Inflammatory macrophage treated with lipopolysaccharide for 1 hour (primary cell): ENCODE measurements at places on chromosomes 12 and 14.

DNA sequence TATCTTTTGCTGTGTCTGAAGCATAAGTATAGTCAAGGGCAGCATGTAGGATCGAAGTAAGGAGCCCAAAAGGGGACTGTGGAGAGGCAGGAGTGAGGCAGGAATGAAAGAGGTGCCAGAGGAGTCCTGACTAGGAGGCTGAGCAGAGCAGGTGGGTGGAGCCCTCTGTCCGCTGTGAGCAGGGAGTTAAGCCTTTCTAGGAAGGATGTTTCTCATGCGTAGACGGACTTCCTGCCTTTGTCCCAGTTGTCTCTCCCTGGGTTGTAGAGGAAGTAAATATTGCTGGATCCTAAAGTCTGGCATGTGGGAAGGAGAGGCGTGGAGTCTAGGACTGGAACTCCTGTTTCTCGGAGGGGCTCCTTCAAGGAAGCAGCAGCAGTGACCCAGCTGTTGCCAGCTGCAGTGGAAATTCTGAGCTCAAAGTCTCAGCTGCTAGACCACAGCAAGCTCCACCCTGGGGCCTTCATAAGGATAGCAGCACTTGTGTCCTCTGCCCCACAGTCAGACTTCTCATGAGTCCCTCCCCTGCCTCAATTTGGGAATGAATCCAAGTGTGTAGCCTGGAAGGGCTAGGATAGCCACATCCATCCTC is 44.0 kb downstream of the RBMS2 start:
- peak; percentile 38 for DNase-seq

GRCh38 chr14:83992857-83993256 is 1537.1 kb upstream of the FLRT2 start:
- no peak for DNase-seq

GRCh38 chr14:36520601-36521525 is 831 bp upstream of the NKX2-1 start:
- no peak for DNase-seq

- DNase-seq: no peak
Measured at GRCh38 chr12:24081606-24082005, 132.1 kb upstream of the SOX5 start.

- peak; percentile 55 for DNase-seq
Measured at GRCh38 chr14:104689881-104690711, 678 bp downstream of the INF2 start.

DNA sequence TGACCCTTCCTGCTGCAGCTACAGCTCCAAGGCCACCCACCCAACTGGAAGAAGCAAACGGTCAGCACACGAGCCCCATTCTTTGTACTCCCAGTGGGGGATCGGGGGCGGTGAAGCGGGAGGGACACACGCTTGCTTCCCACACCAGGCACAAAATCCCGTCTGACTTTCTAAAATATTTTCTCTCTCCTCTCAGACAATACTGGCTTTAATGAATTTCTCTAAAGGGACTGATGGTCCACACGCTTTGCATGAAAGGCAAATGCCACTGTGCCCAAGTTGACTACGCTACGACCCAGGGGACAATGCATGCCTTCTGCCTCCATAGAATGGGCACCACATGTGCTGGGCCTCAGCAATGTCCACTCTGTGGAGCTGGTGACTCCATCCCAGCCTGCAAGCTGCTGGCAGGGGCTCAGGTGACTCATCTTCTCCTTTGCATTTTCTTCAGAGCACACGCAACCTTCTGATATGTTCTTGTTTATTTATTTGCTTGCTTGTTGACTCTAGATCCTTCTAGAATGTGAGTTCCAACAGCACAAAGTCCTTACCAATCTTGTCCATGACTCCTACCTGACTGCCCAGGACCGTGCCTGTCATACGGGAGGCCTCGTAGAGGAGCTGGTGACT is 15.6 kb downstream of the SYNE3 start:
- DNase-seq: no peak

DNA sequence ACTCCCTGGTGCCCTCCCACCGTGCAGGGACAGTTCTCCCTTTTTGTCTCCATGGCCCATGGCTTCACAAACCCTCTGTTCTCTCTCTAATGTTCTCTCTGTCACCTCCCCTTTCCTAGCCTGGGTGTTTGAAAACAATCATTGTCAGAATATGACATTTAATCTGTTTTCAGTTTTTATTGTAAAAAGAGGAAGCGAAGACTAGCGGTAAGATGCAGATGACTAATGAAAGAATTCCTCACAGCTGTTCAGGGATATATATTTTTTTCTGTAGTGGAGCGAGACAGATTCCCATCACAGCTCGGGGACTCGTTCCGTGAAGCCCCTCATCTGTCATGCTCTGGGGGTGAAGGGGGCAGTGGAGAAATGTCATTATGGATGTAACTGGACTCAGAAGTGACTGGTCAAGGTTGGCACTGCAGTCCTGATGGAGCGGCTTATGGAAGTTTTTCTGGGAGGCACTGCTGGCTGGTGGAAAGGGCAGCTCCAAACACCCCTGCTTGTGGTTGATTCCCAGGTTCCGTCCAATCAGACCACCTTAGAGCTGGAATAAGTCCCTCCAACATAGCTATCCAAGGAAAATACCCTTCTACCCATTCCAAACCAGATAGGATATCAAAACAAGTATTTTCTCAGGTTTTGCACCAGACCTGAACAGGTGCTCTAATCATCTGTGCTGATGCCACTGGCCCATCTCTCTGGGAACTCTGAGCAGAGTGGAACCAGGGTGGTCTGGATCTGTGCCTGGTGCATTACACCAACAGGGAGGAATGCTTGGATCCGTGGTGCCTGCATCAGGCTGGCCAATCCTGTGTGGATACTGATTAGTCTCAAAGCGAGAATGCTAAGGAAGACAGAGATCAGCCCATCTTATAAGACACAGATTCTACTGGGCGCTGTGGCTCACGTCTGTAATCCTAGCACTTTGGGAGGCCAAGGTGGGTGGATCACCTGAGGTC is 84.7 kb downstream of the GPATCH2L start:
- DNase-seq: peak; percentile 2

GRCh38 chr12:119864591-119864990 is 12.5 kb downstream of the CIT start:
- no peak for DNase-seq

DNA sequence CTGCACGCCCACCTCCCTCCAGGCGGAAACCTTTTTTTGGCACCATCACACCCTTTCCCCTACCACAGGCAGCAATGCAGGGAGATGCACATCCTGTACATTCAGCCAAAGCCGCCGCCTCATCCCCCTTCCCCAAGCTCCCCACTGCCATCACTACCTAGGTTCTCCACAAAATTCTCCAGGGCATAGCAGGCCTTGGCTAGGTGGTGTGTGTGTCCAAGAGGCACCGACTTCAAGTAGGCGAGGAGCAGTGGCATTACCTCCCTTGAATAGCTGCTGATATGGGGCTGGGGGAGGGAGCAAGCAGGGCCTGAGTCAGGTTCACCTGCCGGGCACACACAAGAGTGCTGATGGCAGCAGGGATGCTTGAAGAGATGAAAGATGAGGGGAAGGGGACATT is 3.6 kb downstream of the IPO4 start:
- no peak for DNase-seq

GRCh38 chr14:91348845-91349465 is 68.7 kb downstream of the CCDC88C start:
- peak; percentile 85 for DNase-seq

DNA sequence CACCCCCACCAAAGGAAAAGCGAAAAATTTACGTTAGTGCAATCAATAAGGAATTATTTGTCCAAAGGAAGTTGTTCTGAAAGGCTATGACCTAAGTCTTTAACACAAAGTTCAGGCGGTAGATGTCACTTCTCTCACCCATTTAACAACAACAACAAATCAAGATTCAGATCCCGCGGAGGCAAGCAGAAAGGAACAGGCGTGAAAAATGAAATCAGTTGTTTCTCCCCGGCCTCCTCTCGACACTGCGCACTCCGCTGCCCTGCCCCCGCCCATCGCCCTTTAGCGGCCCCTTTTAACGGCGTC is 1.4 kb downstream of the DENND5B start:
- DNase-seq: no peak

DNA sequence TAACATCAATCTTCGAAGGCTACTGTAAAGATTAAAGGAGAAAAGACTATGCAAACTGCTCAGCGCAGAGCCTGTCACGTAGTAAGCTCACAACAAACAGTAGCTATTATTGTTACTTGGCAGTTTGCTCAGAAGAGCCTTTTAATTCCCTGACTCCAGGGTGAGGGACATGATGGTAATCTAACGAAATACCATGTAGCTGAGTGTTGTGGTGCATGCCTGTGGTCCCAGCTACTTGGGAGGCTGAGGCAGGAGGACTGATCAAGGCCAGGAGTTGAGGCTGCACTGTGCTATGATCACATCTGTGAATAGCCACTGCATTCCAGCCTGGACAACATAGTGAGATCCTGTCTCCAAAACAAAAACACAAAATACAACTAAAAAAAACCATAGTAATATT is 22.8 kb downstream of the HEBP1 start:
- no peak for DNase-seq

DNA sequence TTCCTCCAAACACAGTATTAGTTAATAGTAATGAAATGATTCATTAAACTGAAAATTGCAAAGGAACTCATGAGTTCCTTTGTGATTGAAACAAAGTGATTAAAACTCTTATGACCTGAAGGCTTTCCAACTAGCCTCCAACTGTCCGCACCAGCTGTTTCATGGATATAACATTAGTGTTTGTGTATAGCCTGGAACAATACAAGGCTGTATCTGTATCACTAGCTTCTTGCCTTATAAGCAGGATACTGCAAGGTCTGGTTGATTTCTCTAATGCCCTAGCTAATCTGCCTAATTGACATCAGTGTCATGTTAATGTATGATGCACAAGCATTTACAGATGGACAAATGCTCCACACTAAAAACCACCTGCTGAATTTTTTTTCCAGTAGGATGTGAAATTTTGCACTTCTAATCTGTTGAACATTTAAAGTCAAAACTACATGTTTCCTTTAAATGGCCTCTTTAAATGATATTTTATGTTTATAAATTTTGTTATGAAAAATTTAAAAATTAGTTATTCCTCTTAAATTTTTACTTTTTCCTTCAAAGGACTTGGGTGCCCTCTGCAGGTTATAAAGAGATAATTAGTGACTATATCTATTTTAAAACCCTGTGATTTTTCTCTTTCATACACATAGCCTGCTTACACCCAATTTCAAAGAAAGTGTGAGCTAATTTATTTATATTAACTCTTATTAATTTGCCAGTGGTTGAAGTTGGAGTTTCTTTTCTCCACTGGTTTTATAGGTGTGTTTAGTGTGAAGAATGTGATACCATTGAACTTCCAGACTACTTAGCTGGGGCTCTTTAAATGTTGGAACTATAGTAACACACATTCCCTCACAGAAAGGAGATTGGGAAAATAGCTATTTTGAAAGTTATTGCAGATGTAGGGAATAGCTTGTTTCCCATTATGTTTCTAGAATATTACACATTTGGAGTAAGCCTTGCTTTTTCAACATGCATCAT is 25.4 kb downstream of the AP5M1 start:
- DNase-seq: no peak

- no peak for DNase-seq
Measured at GRCh38 chr12:92566448-92567019, 136.3 kb upstream of the PLEKHG7 start.

DNA sequence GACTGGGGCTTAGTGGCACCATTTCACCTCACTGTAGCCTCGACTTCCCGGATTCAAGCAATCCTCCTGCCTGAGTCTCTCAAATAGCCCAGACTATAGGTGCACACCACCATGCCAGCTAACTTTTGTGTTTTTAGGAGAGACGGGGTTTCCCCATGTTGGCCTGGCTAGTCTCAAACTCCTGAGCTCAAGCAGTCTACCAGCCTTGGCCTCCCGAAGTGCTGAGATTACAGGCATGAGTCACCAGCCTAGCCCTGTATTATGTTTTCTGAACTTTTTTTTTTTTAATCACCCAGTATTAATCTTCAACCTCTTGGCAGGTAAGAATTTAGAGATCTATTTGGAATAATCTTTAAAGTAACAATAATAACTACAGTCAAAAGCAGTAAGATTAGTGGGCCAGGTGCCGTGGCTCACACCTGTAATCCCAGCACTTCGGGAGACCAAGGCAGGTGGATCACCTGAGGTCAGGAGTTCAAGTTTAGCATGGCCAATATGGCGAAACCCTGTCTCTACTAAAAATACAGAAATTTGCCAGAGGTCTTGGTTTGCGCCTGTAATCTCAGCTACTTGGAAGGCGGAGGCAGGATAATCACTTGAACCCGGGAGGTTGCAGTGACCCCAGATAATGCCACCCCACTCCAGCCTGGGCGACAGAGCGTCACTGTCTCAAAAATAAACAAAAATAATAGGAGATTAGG is 8.6 kb downstream of the NANOG start:
- no peak for DNase-seq

GRCh38 chr12:98503342-98503591 is 12.1 kb upstream of the TMPO start:
- peak; percentile 99 for DNase-seq

- DNase-seq: no peak
Measured at GRCh38 chr14:56212521-56212920, 94.3 kb downstream of the PELI2 start.

- DNase-seq: no peak
Measured at GRCh38 chr12:68319988-68320623, 12.1 kb downstream of the MDM1 start.

DNA sequence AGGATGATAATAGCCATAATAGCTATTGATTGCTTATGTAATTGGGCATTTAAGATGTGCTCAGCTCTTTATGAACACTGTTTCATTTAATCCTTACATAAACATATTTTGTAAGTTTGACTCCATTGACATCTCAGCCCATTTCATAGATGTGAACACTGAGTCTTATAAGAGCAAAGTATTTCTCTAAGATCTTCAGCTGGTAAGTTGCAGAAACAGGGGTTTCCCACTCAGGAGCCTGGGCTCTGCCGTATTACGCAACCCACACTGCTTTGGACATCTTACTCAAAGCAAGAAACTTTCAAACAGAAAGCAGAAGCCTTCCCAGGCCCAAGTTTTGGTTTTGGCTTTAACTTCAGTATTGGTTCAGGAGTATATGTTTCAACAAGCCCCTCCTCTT is 705.1 kb downstream of the MED13L start:
- peak; percentile 44 for DNase-seq

DNA sequence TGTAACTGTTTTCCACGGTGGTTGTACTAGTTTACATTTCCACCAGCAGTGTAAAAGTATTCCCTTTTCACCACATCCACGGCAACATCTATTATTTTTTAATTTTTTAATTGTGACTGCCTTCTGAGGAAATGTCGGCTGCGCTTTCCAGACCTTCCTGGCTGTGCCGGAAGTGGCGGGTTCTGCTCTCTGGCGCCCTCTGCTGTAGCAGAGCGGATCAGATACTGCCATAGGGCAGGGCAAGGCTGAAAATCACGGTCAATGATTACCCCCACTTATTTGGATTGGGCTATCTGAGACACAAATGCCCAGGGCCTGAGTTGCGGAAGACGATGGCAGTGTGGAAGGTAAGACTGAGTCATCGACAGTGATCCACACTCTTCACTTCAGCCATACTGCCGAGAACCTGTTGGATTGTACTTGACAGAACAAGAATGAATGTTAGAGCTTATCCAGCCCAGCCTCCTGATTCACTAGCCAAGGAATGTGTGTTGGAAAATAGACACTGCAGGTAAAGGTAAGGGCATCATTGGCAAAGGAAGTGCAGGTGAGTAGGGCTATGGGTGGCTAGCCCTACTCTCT is 124.2 kb downstream of the NTF3 start:
- peak; percentile 10 for DNase-seq
